Dorsolateral prefrontal cortex (tissue), 122 donors: ENCODE measurements at places on chromosomes 16 and 17. TPM values are rescaled to one million over a fixed set of nuclear protein-coding genes. Genes with fewer than 3 reads are reported as not detected.

CNTNAP4 gene
- total RNA-seq, result 70.5 TPM

KRT27 gene
- not detected for total RNA-seq

NGFR gene
- 9.0 TPM for total RNA-seq

DNA sequence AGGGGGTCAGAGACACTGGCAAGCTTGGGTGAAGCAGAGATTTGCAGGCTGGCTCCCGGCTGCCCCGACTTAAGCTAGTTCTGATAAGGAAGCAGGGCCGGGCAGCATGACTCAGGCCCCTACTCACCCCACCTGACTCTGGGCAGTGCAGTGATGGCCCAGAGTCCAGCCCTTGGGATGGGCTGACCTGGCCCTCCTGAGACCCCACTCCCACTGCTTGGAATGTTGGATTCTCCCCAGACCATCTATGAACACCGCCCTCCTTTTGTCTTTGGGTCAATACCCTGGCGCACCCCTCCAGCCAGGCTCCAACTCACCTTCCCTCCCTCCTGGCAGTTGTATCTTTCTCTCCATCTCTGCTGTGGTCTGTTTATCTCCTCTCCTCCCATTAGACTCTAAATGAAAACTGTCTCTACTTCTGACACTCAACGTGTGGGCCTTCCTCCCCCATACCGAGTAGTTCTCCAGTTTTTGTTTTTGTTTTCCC is 21.0 kb downstream of the LGALS3BP start:
- DNase-seq, result no peak

GRCh38 chr17:75647921-75648320 is 14.7 kb downstream of the SMIM5 start:
- no peak for DNase-seq

DNA sequence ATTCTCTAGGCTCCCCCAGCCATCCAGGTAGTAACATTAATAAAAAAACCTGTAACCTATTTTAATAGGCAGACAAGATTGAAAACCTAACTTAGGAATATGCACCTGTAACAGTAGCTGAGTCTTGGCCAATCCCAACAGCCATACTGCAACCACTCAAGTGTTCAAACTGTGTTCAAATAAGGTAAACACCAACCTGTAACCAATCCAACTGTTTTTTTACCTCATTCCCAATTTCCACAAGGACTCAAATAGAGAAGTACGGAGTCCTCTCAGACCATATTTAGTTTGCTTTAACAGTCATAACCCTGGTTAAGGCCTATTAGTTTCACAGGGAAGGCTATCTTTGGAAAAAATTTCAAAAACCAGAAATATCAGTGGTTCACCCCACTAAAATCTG is 40.4 kb upstream of the NOS2 start:
- no peak for DNase-seq

DNA sequence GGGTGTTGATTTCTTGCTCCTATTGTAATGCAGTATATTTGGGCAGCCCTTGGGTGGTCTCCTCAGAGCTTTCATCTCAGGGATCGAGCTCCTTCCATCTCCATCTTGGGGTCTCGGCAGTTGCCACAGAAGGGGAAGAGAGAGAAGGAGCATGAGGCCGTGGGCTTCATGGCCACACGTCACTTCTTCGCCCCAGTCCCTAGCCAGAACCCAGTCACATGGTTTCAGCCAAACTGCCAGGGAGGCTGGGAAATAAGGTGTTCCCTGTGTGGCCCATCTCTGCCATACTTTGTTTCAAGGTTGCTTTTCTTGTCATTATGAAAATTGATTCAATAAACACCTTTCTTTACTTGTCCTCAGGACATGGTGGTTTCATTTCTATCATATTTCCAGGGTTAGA is 68.4 kb upstream of the NKD1 start:
- no peak for DNase-seq

- DNase-seq, result no peak
Observed at GRCh38 chr16:2497695-2498484, 15.9 kb upstream of the ATP6V0C start.

DNA sequence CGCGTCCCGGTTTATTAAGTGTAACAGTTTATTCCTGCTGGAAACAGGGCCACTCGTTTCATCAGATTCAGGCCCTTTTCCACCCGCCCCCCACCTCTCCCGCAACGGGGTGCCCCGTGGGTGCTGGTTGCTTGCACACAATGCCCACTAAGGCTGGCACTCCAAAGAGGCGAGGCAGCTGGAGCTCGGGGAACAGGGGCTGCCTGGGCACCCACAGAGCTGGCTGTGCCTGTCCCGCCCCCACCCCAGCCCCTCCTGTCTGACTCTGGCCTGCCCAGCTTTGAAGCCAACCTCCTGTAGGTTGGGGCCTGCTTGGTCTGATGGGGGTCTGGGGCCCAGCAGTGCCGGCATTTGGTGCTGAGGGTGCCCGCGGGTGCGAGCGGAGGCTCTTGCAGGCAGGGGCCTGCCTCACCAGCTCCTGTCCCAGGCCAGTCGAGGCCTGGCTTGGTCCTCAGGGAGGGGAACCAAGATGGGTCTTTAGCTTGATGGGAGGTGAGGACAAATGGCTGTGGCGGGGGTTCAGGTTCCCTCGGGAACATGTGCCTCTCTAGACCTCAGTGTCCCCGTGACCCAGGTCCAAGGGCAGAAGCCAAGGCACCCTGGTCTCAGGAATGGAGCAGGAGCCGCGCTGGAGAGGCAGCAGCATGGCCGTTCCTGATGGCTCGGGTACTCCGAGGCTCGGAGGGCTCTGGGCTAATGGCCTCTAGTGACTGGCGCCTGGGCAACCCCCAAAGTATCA is 20.1 kb downstream of the MYBBP1A start:
- DNase-seq, result no peak

GRCh38 chr17:81066771-81067315 is 31.9 kb downstream of the BAIAP2 start:
- no peak for DNase-seq

DNA sequence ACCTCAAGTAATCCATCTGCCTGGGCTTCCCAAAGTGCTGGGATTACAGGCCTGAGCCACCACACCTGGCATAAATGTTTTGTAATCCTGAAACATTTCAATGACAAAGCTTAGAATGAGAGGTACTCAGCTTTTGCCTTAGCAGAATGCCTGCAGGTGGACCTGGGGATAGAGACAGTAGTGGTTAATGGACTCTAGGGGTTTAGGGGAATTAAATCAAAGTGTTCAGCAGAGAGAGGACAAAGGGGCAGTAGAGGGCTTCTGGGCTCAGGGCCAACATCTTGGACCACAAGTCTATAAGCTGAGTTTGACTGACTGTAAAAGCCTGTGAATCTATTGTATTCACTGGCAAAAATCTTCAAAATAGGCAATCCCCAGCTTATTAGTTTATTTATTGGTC is 36.0 kb upstream of the MED13 start:
- DNase-seq, result no peak

GRCh38 chr17:17181666-17182597 is 24.2 kb downstream of the PLD6 start:
- DNase-seq, result no peak
